ENCODE measurements at places on chromosomes 13 and 19.

DNA sequence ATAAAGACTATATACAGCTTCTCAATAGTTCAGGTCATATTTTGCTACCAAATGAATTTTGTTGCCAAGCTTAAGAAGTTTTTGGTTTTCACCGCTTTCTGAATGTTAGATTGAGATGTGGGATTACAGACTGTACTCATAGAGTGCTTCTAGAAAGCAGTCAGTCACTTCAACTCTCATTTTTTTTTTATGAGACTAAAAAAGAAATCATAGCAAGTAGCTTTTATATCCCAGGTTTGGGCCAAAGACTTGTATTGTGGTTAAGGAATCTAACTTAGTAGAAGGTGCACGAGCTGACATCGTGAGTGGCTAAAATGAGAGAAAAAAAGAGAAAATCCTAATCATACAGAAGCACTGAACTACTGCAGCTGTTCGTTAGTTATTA lies 2.2 kb upstream of the USPL1 start:
- DNase-seq = no peak

DNA sequence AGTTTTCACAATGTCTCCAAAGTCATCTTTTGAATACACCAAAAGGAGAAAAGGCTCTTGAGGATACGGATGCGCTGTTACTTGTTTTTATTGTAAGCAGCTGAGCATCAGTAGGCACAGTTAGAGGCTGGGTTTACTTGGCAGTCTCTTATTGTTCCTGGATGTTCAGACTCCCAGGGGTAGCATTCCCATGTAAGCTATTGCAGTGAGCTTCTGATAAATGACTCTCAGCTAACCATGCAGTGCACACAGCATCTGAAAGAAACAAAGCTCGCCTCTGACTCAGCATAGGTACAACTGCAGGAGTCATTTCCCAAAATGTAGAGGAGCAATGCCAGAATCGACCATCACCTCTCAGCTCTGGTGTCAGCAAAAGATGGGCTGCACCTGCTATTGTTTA lies 84.8 kb downstream of the DCT start:
- DNase-seq = no peak

DNA sequence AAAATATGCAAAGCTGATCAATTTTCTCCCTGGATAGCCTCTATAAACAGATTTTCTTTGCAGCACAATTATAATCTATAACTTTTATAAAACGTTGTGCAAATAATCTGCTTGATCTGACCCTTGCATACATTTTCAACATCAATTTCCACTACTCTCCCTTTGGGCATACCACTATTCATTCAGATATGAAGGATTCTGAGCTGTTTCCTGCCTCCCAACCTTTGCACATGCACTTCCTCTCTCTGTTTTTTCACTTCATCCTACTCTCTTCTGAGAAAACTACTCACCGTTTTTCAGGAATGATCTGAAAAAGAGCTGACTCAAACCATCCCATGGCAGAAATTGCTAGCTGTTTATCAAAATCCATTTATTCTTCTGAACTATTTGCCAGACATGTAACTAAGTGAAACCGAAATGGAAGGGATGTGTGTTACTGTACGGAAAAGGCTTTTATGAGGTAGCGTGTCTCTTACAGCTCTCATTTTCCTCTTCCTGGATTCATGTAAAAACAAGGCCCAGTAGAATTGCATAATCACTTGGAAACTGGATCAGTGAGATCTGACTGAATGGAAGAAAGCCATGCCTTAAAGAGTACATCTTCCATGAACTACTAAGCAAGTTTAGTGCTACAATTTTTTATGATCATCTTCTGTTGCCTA lies 1447.3 kb upstream of the MIR17HG start:
- DNase-seq = no peak

DNA sequence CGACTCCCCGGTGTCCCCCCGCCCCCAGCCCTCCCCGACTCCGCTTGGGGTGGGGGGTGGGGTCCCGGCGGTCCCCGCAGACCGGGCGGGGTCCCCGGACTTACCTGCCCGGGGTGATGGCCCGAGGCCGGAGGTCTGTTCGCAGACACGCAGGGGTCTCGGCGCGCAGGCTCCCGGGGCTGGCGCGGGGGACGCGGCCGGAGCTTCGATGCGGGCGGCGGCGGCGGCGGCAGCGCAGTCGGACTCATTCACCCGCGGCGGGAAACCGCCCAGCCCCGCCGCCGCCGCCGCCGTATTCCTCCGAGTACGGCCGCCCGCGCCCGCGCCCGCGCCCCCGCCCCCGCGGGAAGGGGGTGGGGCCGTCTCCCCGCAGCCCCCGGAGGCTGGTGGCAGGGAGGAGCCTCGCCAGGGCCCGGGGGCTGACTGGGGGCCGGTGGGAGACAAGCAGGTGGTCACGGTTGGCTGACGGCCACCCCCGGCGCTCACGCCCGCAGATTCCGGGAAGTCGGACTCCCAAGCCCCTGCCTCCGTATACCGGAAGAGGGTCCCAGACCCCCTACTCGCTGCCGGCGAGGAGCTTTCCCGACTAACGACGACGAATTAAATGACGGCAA lies at the start of gene C2CD4C:
TSS of gene C2CD4C (minus strand) at position 246 of the 614 bp plus-strand sequence. CDS start 786 bp downstream, outside the sequence.
- no peak for DNase-seq

- DNase-seq = no peak
Measured at GRCh38 chr19:38012944-38013343, 105.9 kb downstream of the SIPA1L3 start.

- DNase-seq = no peak
Measured at GRCh38 chr19:55855160-55855559, 18.8 kb downstream of the NLRP4 start.

Measured in activated CD4-positive, alpha-beta T cell treated with anti-CD3 and anti-CD28 coated beads, Interleukin-2, Interleukin-4, amounts not matched to agents 100 ng/mL and 50 ng/mL, durations not matched to agents 16 hours and 8 hours (primary cell).